ENCODE measurements at places on chromosomes 12 and 14. TPM values are rescaled to one million over a fixed set of nuclear protein-coding genes. Genes with fewer than 3 reads are reported as not detected.

Gene LMNTD1
- not detected for total RNA-seq

Gene PGF
- 10.8 TPM for total RNA-seq

Gene C12orf42
- not detected for total RNA-seq

Gene POTEG
- not detected for total RNA-seq

Gene HNRNPA1
- 412 TPM for total RNA-seq

Gene GCN1
- total RNA-seq: 42.9 TPM

Gene ISM2
- 0.12 TPM for total RNA-seq

Gene SIX1
- total RNA-seq: 8.2 TPM

Gene SLC2A13
- total RNA-seq: 10.3 TPM

Gene IAPP
- total RNA-seq: not detected

Gene PMCH
- not detected for total RNA-seq

Gene DAO
- not detected for total RNA-seq

Gene TAS2R43
- total RNA-seq: not detected

Measured in pericardium fibroblast (primary cell).